ENCODE measurements at places on chromosomes 7 and 10. TPM values are rescaled to one million over a fixed set of nuclear protein-coding genes. Genes with fewer than 3 reads are reported as not detected.

Gene MCM10
- total RNA-seq, result 5.4 TPM

Gene FAM13C
- 0.50 TPM for total RNA-seq

Gene ITGB1
- 4,017 TPM for total RNA-seq

Gene FKBP6
- total RNA-seq, result under 0.01 TPM

Gene HOXA4
- 0.37 TPM for total RNA-seq

Gene NUTM2A
- not detected for total RNA-seq

Gene KIAA1549
- 1.5 TPM for total RNA-seq

All from uterine smooth muscle cell (primary cell).